Ascending aorta (tissue), 2 donors: ENCODE measurements at places on chromosomes 5 and 9.

GRCh38 chr9:101242651-101243050 lies 142.2 kb downstream of the BAAT start:
- no peak for DNase-seq

GRCh38 chr9:121367306-121368137 lies 2.5 kb downstream of the STOM start:
- no peak for DNase-seq

- DNase-seq = no peak
Observed at GRCh38 chr5:39948867-39949468, 524.2 kb upstream of the DAB2 start.

DNA sequence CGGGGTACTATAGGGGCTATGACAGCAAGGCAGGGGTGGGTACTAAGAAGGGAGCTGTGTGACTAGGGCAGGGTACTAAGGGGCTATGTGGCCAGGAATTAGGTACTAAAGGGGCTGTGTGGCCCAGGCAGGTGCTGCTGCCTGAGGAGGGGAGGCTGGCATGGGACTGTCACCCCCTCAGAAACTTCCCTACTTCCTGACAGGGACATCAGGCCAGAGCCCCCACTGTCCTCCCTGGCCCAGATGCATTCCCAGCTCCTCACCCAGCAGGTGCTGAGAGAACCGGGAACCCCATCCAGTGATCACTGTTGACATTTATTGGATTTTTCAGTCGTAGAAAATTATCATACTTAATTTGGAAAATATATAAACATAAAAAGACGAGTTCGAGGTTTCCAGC lies 26.6 kb downstream of the IRX2 start:
- no peak for DNase-seq

DNA sequence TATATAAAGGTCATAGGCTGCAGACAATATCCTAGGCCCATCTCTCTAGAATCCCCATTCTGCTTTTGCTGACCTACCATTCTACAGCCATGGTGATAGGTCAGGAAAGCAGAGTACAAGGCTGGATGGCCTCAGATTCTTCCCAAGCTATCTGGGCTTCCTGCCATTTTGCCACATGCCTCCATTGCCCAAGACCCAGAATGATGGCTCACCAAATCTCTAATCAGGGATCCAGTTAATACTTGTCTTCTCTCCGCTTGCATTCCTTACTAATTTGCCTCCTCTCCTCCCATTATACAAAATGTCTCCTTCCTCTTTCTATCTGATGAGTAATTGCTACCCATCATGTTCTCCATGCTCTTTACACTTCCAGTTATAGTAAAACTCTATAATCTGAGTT lies 22.7 kb upstream of the NDUFS4 start:
- DNase-seq = no peak

DNA sequence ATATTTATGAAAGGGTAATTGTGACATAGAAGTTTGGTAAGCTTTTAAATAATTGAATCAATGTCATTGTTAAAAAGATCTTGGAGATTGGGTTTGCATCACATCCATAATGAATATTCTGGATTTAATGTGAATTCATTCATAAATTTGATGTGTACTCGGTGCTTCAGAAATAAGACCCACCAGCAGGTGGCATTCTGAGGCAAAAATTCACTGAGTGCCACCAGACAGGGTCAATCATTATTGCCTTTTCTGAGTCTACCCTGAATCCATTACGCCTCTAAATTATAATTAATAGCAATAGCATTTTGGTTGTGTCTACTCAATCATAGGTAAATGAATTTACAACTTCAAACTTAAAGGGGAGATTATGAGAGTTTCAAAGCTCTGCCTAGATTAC lies 1.0 kb downstream of the TRPC7 start:
- no peak for DNase-seq

GRCh38 chr5:179380211-179381035 lies 35.2 kb upstream of the ADAMTS2 start:
- DNase-seq = no peak

- DNase-seq = no peak
Observed at GRCh38 chr9:114497727-114498382, 7.4 kb downstream of the WHRN start.

- DNase-seq = no peak
Observed at GRCh38 chr5:107772418-107773310, 101.9 kb upstream of the EFNA5 start.

GRCh38 chr9:127170652-127171051 lies 48.2 kb upstream of the ANGPTL2 start:
- DNase-seq = no peak
